H9 (cell line): ENCODE measurements at places on chromosomes 1 and 21. TPM values are rescaled to one million over a fixed set of nuclear protein-coding genes. Genes with fewer than 3 reads are reported as not detected.
A peak's percentile ranks its signal among the peaks of the same experiment; 100 is the strongest.

- no peak overlapping the region for H3K27ac ChIP-seq
- no peaks in the 10 kb centered on the region for H3K36me3 ChIP-seq
- DNase-seq = no peak
These were observed 52.9 kb upstream of the BACH1 start for GRCh38 chr21:29245863-29246262.

DNA sequence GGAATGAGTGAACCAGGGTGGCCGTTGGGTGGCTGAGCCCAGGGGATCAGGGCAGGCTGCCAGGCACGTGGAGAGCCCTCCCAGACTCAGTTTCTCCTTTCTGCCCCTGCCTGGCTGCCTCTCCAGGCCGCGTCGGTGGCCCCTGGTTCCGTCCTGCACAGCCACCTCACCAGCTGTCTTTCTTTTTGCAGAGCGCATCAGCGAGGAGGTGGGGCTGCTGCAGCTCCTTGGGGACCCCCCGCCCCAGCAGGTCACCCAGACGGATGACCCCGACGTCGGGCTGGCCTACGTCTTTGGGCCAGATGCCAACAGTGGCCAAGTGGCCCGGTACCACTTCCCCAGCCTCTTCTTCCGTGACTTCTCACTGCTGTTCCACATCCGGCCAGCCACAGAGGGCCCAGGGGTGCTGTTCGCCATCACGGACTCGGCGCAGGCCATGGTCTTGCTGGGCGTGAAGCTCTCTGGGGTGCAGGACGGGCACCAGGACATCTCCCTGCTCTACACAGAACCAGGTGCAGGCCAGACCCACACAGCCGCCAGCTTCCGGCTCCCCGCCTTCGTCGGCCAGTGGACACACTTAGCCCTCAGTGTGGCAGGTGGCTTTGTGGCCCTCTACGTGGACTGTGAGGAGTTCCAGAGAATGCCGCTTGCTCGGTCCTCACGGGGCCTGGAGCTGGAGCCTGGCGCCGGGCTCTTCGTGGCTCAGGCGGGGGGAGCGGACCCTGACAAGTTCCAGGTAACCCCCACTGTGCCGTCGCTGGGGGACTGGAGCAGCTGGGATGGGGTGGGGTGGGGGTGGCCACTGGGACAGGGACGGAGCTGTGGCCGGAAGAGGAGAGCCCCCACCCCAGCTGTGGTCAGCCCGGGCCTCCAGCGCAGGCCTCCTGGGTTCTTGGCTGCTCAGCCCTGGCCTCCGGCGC is 63.3 kb downstream of the COL18A1 start:
- H3K36me3 ChIP-seq = peaks cover 19% of the 10 kb centered on the region
- H3K4me1 ChIP-seq = no peaks in the 10 kb centered on the region
- no peak for DNase-seq
- no peak overlapping the region for H3K27ac ChIP-seq
- no peaks in the 10 kb centered on the region for H3K27me3 ChIP-seq
- H3K4me3 ChIP-seq = no peak overlapping the region

The CGN gene
- 29.9 and 30.9 TPM in 2 replicates for total RNA-seq

DNA sequence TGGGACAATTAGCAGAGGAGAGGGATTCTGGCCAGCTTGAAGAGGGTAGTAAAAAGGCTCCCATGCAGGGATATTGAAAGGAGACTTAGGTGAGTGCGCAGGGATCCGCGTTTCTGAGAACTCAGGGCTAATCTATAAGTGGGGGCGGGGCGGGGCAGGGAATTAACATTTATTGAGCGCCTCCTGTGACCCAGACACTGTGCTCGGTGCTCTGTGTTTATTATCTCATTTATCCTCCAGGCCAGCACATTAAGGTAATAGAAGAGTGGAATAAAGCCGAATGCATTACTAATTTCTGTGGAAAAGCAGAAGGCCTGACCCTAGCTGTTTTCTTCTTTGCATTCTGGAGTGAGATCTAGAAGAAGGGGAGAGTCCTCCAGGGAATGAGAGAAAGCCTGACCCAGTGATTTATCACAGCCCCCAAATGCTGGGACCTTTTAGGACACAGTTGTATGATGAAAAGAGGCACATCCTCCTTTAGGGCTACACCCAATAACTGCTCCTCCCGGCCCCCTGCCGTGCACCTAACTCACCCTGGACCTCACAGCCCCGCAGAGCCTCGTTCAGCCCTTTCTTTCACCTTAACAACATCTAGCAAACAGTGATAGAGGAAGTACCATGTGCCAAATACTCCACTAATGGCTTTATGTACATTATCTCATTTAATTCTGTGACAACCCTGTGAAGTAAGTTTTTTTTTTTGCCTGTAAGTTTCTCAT is 317.6 kb downstream of the PBX1 start:
- no peak overlapping the region for H3K27ac ChIP-seq
- H3K4me1 ChIP-seq = no peaks in the 10 kb centered on the region

- no peaks in the 10 kb centered on the region for H3K4me1 ChIP-seq
- no peak for DNase-seq
- H3K27ac ChIP-seq = no peak overlapping the region
- no peaks in the 10 kb centered on the region for H3K36me3 ChIP-seq
These were observed 292.5 kb upstream of the SNX7 start for GRCh38 chr1:98368995-98369394.

- no peaks in the 10 kb centered on the region for H3K4me1 ChIP-seq
- H3K27ac ChIP-seq = no peak overlapping the region
- H3K27me3 ChIP-seq = no peaks in the 10 kb centered on the region
- H3K4me3 ChIP-seq = no peak overlapping the region
- no peak for DNase-seq
- H3K36me3 ChIP-seq = peaks cover 4% of the 10 kb centered on the region; the same call in 1 of the 2 replicates
These were observed 52.1 kb downstream of the ZSCAN20 start for GRCh38 chr1:33524586-33524985.

The B3GALNT2 gene
- total RNA-seq = 27.8 and 30.9 TPM in 2 replicates

DNA sequence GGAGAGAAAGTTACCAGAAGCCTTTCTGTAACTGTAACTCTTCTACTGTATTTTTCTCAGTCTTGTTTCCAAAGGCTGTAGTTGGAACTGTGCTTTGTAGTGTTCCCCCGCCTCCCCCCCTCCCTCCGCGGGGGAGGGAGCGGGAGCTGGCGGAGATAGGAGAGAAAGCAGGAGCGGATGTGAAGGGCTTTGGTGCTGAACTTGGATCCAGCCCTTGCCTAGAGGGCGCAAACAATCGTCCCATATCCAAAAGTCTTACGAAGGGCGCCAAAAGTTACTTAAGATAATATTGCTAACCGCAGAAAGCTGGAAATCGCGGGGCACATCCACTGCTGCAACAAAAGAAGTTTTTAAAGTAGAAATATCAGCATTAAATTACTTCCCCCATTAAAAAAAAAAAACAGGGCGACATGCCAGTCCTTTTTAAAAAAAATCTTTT is 2.4 kb upstream of the NFIA start:
- H3K27ac ChIP-seq = no peak overlapping the region
- H3K4me3 ChIP-seq = peak overlapping the region; percentile 47
- H3K36me3 ChIP-seq = peaks cover 3% of the 10 kb centered on the region; the same call in 2 of the 3 replicates

DNA sequence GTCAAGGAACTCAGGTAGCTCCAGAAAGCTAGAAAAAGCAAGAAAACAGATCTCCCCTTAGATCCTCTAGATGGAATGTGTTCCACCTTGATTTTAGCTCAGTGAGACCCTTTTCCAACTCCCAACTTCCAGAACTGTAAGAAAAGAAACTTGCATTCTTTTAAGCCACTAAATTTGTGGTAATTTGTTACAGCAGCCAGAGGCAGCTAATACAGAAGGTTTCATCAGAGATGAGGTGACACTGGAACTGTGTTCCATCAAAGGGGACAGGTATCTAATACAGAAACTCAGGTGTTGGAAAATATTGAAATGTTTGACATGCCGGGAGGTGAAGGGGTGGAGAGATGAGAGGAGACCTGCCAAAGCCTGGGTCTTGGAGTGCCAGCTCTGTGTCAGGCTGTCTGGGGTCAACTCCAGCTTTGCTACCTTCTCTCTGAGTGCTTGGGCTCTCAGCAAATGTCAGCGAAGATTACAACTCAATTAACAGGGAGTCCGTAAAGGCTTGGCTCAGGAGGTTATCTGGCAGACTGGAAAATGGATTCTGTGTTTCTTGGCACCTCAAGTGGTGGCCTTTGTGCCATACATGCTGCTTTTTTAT is 71.3 kb downstream of the PLPP3 start:
- no peak overlapping the region for H3K4me3 ChIP-seq
- no peak for DNase-seq
- H3K27me3 ChIP-seq = no peaks in the 10 kb centered on the region
- no peak overlapping the region for H3K27ac ChIP-seq
- H3K36me3 ChIP-seq = peaks cover 91% of the 10 kb centered on the region
- H3K4me1 ChIP-seq = peaks cover 7% of the 10 kb centered on the region; the same call in 1 of the 2 replicates

DNA sequence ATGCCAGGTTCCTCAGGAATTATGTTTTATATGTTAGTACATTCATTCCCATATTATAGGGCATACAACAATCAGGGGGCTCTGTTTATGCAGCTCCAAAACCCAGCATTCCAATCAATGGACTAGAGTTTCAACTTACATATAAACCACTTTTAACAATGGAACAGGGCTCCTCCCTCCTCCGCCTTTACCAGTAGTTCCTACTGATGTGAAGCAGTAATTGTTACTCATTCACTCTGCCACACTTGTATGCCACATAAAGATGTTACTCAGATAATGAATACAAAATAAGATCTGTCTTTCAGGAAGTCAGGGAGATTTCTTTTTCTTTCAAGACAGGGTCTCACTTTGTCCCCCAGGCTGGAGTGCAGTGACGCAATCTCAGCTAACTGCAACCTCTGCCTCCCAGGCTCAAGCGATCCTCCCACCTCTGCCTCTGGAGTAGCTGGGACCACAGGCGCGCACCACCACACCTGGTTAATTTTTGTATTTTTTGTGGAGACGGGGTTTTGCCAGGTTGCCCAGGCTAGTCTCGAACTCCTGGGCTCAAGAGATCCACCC is 17.1 kb downstream of the ZNF281 start:
- H3K27me3 ChIP-seq = no peaks in the 10 kb centered on the region
- no peak overlapping the region for H3K27ac ChIP-seq
- peaks cover 20% of the 10 kb centered on the region for H3K4me1 ChIP-seq
- no peaks in the 10 kb centered on the region for H3K36me3 ChIP-seq
- H3K4me3 ChIP-seq = peak overlapping the region; percentile 33; the same call in 1 of the 3 replicates

The TLCD4 gene
- 1.8 and 2.0 TPM in 2 replicates for total RNA-seq

DNA sequence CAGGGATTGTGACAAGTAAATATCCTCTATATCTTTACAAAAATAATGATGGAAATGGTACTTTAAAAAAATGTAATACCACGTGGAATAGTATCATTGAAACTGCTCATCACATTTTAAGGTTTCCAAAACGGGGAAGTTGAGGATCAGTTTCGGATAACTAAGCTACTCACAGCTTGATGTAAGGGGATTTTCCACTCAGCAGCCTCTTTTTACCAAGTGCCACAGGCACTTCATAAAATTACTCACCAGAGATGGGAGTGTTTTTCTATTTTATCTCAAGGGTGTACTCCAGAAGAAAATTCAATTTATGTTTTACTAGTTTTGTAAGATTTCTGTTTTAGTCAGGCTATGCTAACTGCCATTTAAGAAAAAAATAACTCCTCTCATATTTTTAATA is 91.7 kb downstream of the TPR start:
- no peak overlapping the region for H3K4me3 ChIP-seq
- no peak for DNase-seq
- H3K27me3 ChIP-seq = no peaks in the 10 kb centered on the region
- no peaks in the 10 kb centered on the region for H3K36me3 ChIP-seq
- no peak overlapping the region for H3K27ac ChIP-seq

The COQ8A gene
- 25.8 and 26.0 TPM in 2 replicates for total RNA-seq

DNA sequence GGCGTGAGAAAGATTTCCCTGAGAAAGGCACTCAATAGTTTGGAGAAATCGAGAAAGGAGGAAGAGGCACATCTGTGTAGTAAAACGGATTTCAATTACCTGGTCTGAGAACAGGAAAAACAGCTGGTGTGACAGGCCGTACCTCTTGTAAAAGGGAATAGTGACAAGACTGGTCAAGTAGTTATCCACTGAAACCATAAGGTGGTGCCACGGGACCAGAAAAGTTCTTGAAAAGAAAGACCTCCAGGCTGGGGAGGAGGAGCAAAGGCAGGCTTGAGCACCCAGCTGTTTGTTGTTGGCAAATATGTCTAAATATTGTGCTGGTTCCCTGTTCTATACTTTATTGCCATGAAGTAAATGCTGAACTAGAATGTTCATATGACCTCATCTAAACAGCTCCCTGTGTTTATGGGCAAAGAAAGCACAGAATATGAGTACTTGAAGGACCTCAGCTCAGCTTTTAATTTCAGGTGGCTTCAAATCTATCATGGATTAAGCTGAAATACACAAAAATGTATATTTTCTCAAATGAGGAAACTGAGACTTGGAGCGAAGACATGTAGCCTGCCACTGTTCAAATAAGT is 4.0 kb downstream of the HAO2 start:
- DNase-seq = peak; percentile 73
- H3K4me1 ChIP-seq = no peaks in the 10 kb centered on the region; the same call in 1 of the 2 replicates
- H3K36me3 ChIP-seq = no peaks in the 10 kb centered on the region

DNA sequence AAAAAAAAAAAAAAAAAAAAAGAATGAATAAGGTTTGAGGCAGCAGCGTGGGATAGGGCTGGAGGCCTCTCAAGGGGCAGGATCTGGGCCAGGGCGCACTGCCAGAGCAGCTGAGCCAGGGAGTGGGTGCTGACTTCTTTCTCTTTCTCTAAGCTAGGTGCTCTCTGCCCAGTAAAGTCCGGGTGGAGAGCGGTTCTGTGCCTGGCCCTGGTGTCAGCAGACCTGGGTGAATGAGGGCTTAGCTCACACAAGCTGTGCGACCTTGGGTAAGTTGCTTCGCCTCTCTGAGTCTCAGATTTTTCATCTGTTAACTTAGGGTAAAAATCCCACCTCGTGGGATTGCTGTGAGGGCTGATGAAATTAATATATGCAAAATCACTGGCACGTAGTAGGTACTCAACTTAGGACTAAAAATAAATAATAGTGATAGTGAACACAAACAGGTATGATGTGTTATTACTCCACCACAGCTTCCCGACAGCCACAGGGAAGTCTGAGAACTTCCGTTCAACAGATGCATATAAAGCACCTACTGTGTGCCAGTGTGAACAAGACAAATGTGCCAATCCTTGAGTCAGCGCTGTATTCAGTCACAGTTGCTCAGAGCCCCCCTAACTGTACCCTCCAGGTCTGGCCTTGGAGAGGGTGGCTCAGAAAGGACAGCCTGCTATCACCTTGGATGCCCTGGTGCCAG is 2.0 kb upstream of the FAM131C start:
- H3K36me3 ChIP-seq = no peaks in the 10 kb centered on the region
- H3K4me3 ChIP-seq = no peak overlapping the region
- peaks cover 5% of the 10 kb centered on the region; the same call in 1 of the 2 replicates for H3K27me3 ChIP-seq
- DNase-seq = no peak

DNA sequence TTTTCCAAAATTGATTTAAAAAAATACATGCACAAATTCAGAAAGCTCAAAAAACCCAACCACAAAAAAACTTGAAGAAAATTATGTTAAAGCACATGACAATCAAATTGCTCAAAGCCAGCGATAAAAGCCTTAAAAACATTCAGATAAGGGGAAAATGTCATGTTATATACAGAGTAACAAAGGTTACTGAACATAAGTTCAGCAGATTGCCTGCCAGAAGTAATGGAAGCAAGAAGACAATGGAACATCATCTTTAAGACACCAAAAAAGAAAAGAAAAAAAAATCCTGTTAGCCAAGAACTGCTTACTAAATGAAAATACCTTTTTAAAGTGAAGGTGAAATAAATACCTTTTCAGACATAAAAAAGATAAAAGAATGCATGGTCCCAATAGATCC is 147.2 kb upstream of the SGIP1 start:
- no peaks in the 10 kb centered on the region for H3K27me3 ChIP-seq
- peaks cover 32% of the 10 kb centered on the region for H3K36me3 ChIP-seq
- peaks cover 1% of the 10 kb centered on the region; the same call in 1 of the 2 replicates for H3K4me1 ChIP-seq
